ENCODE measurements at places on chromosomes 1 and 21. TPM values are rescaled to one million over a fixed set of nuclear protein-coding genes. Genes with fewer than 3 reads are reported as not detected.
A peak's percentile ranks its signal among the peaks of the same experiment; 100 is the strongest.

Gene CLDN14
- total RNA-seq: not detected

- H3K4me3 ChIP-seq: peak overlapping the region; percentile 7
- H3K36me3 ChIP-seq: no peaks in the 10 kb centered on the region
- peaks cover 4% of the 10 kb centered on the region for H3K4me1 ChIP-seq
- DNase-seq: peak; percentile 39
Observed at GRCh38 chr1:94045465-94046056, 75.4 kb downstream of the ABCA4 start.

Gene VSIG8
- not detected for total RNA-seq

DNA sequence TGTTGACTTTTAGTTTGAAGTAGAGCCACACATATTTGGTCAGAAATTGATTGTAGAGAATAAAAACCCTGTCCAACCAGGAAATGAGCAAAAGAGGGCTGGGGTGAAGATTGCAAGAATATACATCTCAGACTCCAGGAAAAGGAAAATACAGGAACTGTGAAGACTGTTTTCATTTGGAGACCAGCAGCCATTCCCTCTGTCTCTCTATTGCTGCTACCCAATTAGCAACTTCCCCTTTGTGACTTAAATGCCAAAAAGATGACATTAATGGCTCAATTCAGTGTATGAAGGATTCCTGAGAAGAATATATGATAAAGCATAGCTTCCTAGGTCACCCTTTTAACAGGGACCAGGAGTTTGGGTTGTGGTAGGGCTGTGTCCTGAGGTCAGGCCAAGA, 31.6 kb upstream of the CEP350 start:
- H3K4me3 ChIP-seq: no peak overlapping the region
- peaks cover 18% of the 10 kb centered on the region for H3K4me1 ChIP-seq
- peaks cover 23% of the 10 kb centered on the region for H3K36me3 ChIP-seq
- no peak for DNase-seq

GRCh38 chr1:226325178-226325577, 16.2 kb upstream of the LIN9 start:
- H3K27me3 ChIP-seq: peaks cover 4% of the 10 kb centered on the region
- DNase-seq: no peak
- no peaks in the 10 kb centered on the region for H3K4me1 ChIP-seq
- no peak overlapping the region for H3K4me3 ChIP-seq
- no peaks in the 10 kb centered on the region for H3K36me3 ChIP-seq
- no peak overlapping the region for H3K27ac ChIP-seq

GRCh38 chr1:39085174-39085573, 59.0 kb downstream of the NDUFS5 start:
- H3K4me3 ChIP-seq: no peak overlapping the region
- no peak overlapping the region for H3K27ac ChIP-seq
- DNase-seq: no peak
- no peaks in the 10 kb centered on the region for H3K36me3 ChIP-seq
- peaks cover 5% of the 10 kb centered on the region for H3K4me1 ChIP-seq
- peaks cover 34% of the 10 kb centered on the region for H3K27me3 ChIP-seq

Gene KRTAP19-3
- not detected for total RNA-seq

Gene XCL1
- 83.3 TPM for total RNA-seq

DNA sequence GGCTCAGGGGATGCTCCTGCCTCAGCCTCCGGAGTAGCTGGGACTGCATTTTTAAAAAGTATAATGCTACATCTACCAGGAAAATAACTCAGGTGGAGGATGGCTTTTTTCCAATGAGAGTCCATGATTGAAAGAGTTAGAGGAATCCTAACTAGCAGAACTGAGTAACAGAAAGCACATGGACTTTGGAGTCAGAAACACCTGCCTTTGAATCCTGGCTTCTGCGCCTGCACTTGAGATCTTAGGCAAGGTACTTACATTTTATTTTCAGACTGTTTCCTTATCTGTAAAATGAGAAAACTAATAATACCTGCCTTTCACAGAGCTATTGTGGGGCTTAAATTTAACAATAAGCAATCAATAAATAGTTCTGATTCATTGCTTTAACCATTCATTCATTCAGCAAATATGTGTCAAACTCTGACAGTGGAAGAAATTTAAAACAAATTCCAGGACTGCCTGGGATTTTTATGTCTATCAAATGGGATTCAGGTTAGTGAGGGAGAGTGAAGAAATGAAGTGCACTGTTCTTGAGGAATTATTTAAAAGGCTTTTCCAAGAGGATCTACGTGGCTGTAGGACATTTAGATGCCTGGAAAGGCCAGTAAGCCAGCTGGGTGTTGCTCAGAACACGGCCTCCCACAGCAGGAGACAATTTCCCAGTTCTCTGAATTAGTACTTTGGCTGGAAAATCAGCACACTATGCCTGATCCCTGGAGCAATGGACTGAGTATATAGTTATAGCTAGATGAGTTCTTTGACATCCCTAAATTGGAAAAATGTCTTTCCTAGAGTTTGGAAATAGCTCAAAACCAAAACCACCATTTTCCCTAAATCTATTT, 12.8 kb upstream of the LBR start:
- no peaks in the 10 kb centered on the region for H3K36me3 ChIP-seq
- DNase-seq: no peak
- H3K27ac ChIP-seq: no peak overlapping the region
- H3K4me3 ChIP-seq: no peak overlapping the region
- no peaks in the 10 kb centered on the region for H3K27me3 ChIP-seq
- H3K4me1 ChIP-seq: peaks cover 44% of the 10 kb centered on the region

GRCh38 chr21:43734928-43735229, 15.9 kb downstream of the PDXK start:
- no peak overlapping the region for H3K27ac ChIP-seq
- H3K4me3 ChIP-seq: no peak overlapping the region
- H3K27me3 ChIP-seq: no peaks in the 10 kb centered on the region

Gene KCND3
- not detected for total RNA-seq

GRCh38 chr1:86445919-86446318, 21.9 kb downstream of the CLCA2 start:
- no peak overlapping the region for H3K4me3 ChIP-seq
- H3K4me1 ChIP-seq: peaks cover 8% of the 10 kb centered on the region
- no peaks in the 10 kb centered on the region for H3K36me3 ChIP-seq
- H3K27me3 ChIP-seq: peaks cover 4% of the 10 kb centered on the region
- no peak for DNase-seq

- peaks cover 9% of the 10 kb centered on the region for H3K36me3 ChIP-seq
- peaks cover 10% of the 10 kb centered on the region for H3K4me1 ChIP-seq
- DNase-seq: no peak
- H3K27me3 ChIP-seq: peaks cover 3% of the 10 kb centered on the region
Observed at GRCh38 chr21:14414932-14415508, 32.1 kb upstream of the HSPA13 start.

GRCh38 chr1:230627767-230628166, 14.5 kb upstream of the COG2 start:
- no peak for DNase-seq
- no peak overlapping the region for H3K27ac ChIP-seq
- no peak overlapping the region for H3K4me3 ChIP-seq
- peaks cover 14% of the 10 kb centered on the region for H3K27me3 ChIP-seq

DNA sequence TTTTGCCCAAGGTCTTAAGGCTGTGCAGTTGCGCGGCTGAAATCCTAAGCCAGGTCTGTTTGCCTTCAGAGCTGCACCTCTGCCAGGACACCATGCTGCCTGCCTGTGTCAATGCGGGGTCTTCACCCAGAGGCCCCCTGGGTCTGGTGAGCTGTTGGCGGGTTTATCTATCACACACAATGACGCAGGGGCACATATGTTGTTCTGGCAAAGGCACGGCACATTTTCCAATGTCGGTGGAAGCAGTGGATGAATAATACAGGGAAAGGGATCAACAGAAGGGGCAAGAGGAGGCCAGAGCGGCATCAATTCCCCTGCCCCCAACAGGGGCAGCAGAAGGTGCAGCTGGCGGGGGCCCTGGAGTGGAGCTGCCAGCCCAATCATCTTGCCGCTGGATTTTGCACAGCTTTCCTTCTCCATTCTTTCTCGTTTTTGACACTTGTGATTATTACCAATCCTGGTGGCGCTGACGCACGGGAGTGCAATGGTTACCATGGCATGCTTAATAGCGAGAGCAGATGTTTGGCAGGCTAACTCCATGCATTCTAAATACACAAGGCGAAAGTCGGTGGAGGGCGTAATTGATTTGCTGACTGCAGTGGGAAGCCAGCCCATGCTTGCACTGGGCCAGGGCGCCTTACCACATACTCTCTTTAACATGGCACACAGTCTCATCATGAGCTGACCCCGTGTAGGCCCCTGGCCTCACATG, 45.8 kb upstream of the CYP2J2 start:
- no peaks in the 10 kb centered on the region for H3K36me3 ChIP-seq
- H3K27me3 ChIP-seq: peaks cover 21% of the 10 kb centered on the region
- H3K27ac ChIP-seq: no peak overlapping the region

DNA sequence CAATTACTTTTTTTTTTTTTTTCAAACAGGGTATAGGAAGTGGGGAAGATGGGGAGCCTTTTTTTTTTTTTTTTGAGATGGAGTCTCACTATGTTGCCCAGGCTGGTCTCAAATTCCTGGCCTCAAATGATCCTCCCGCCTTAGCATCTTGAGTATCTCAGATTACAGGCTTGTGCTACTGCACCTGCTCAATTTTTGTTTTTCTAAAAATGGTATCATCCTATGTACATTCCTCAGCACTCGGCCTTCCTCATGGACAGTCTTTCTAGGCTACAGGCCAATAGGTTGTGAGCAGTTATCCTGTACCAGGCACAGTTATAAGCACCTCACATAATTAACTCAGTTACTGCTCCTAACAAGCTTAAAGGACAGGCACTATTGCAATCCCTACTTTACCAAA, 132.1 kb upstream of the EDN2 start:
- peaks cover 10% of the 10 kb centered on the region for H3K4me1 ChIP-seq
- H3K27me3 ChIP-seq: no peaks in the 10 kb centered on the region
- no peak overlapping the region for H3K27ac ChIP-seq
- H3K36me3 ChIP-seq: peaks cover 21% of the 10 kb centered on the region

Gene GBP1
- 146 TPM for total RNA-seq

DNA sequence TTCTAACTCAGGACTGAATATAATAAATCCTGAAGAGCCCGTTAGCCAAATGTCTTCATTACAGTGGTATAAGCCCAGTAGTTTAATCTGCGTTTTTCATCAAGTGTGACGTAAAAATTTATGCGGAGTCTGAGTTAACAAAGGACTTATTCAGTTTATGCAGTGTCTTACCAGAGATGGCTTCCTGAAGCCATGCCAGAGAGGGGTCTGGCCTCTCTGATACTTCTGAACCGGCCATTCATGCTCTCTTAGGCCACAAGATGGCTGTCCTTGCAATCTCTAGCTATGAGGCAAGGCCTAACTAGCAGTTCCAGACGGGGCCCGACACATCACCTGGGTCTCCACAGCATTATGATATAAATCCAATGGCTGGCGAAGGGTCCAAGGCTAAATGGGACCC, 101.4 kb downstream of the TEX35 start:
- H3K4me3 ChIP-seq: no peak overlapping the region
- no peak for DNase-seq
- no peaks in the 10 kb centered on the region for H3K36me3 ChIP-seq

GRCh38 chr1:88217386-88217785, 466.7 kb upstream of the PKN2 start:
- H3K27me3 ChIP-seq: no peaks in the 10 kb centered on the region
- no peak overlapping the region for H3K27ac ChIP-seq
- no peaks in the 10 kb centered on the region for H3K36me3 ChIP-seq
- no peak overlapping the region for H3K4me3 ChIP-seq

Gene CLCA2
- not detected for total RNA-seq

Gene SHISA4
- total RNA-seq: not detected

DNA sequence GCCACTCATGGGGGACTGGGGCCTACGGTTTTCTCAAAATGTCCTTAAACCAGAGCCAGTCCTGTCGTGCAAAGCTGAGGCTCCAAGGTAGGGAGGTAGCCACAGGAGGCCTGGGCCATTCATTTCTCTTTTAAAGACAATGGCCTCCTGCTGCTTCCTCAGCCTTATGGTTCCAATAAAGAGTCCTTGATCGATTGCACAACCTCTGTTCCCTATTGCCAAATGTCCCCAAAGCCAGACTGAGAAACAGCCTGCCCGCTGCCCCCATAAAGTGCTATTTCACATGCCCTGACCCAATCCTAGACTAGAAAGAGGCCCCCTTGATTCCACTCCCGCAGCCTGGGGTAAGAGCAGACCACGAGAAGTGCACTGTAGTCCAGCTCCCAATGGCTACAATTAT, 166.7 kb downstream of the CLIC6 start:
- no peak overlapping the region for H3K27ac ChIP-seq
- H3K27me3 ChIP-seq: no peaks in the 10 kb centered on the region
- H3K4me1 ChIP-seq: peaks cover 39% of the 10 kb centered on the region
- DNase-seq: no peak

- H3K4me1 ChIP-seq: no peaks in the 10 kb centered on the region
- H3K27ac ChIP-seq: no peak overlapping the region
- no peak for DNase-seq
- no peak overlapping the region for H3K4me3 ChIP-seq
- peaks cover 26% of the 10 kb centered on the region for H3K27me3 ChIP-seq
- H3K36me3 ChIP-seq: no peaks in the 10 kb centered on the region
Observed at GRCh38 chr1:208279826-208280588, 35.8 kb upstream of the PLXNA2 start.

GRCh38 chr1:185281245-185281644, 35.8 kb downstream of the IVNS1ABP start:
- peaks cover 45% of the 10 kb centered on the region for H3K4me1 ChIP-seq
- H3K36me3 ChIP-seq: peaks cover 18% of the 10 kb centered on the region
- peak overlapping the region; percentile 74 for H3K27ac ChIP-seq
- no peak for DNase-seq
- no peaks in the 10 kb centered on the region for H3K27me3 ChIP-seq

DNA sequence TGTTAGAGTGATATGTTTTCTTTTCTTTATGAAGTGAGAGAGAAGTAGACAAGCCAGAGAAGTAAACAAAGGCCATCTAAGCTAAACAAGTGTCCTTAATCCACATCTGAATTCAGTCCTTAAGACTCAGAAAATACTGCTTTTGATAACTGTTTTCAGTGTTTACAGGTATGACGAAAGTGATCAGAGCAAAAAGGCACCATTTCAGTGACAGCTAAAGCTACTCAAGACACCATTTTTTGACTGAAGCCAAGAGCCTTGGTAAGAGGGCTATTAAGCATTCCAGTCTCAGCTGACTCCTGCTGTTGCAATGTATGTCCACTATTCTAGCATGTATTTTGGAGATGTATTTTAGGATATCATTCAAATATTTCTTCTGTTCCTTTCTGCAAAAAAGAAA, 4.1 kb downstream of the KMO start:
- no peak for DNase-seq
- H3K27me3 ChIP-seq: no peaks in the 10 kb centered on the region
- H3K4me3 ChIP-seq: no peak overlapping the region
- H3K27ac ChIP-seq: no peak overlapping the region
- H3K4me1 ChIP-seq: peaks cover 23% of the 10 kb centered on the region

- H3K27ac ChIP-seq: no peak overlapping the region
- peaks cover 41% of the 10 kb centered on the region for H3K27me3 ChIP-seq
- DNase-seq: no peak
- H3K4me1 ChIP-seq: peaks cover 8% of the 10 kb centered on the region
- H3K36me3 ChIP-seq: no peaks in the 10 kb centered on the region
- H3K4me3 ChIP-seq: no peak overlapping the region
Observed at GRCh38 chr1:3156936-3157335, 87.9 kb downstream of the PRDM16 start.

Gene SYDE2
- total RNA-seq: 3.7 TPM

DNA sequence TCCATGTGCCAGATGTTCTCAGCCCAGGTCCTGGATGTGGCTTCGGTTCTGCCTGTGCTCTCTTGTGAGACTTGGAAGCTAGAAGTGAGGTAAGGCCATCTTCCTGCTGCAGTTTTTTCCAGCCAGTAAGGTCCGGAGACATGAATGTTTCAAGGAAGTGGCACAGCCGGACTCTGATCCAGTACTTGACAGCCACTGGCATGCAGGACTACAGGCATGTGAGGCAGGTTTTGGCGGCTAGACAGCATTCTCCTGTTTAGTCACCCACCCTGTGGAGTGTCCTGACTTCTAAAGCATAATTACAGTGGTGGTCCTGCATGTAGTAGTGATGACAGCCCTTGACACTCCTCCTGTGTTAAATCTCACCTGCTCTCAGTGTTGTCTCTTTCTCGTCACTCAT, 72.3 kb downstream of the TNFSF4 start:
- no peak for DNase-seq
- no peak overlapping the region for H3K27ac ChIP-seq
- no peaks in the 10 kb centered on the region for H3K36me3 ChIP-seq
- no peaks in the 10 kb centered on the region for H3K4me1 ChIP-seq

Measured in activated naive CD8-positive, alpha-beta T cell treated with anti-CD3 and anti-CD28 coated beads for 36 hours (primary cell).